Fibroblast of pulmonary artery (primary cell): ENCODE measurements at places on chromosomes 16 and 17.

DNA sequence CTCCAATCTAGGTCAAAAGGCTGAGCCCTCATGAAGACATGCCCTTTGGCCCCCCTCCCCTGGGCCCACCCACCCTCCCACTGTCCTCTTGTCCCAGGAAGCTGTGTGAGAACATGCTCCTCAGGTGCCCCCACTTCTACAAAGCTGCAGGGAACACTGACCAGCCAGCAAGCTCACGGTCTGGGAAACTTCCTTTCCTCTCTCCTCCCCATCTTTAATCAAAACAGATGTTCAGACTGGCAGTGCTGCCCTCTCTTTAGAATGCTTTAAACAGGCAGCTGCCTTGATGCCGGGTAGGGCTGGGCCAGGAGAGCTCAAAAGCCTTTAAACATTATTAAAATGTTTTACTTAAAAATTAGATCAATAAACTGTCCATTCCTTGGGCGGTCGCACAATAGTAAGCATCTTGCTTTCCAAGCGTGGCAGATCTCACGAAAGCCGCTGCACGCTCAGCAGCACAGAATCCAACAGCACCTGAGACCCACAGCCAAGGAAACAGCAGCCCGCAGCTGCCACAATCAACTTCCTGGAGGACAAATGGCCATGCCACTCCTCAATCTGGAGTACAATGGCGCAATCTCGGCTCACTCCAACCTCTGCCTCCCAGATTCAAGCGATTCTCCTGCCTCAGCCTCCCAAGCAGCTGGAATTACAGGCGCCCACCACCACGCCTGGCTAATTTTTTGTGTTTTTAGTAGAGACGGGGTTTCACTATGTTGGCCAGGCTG lies 399.2 kb downstream of the SLC39A11 start:
- no peak for DNase-seq

GRCh38 chr16:65532258-65532657 lies 410.4 kb upstream of the CDH11 start:
- DNase-seq: no peak

DNA sequence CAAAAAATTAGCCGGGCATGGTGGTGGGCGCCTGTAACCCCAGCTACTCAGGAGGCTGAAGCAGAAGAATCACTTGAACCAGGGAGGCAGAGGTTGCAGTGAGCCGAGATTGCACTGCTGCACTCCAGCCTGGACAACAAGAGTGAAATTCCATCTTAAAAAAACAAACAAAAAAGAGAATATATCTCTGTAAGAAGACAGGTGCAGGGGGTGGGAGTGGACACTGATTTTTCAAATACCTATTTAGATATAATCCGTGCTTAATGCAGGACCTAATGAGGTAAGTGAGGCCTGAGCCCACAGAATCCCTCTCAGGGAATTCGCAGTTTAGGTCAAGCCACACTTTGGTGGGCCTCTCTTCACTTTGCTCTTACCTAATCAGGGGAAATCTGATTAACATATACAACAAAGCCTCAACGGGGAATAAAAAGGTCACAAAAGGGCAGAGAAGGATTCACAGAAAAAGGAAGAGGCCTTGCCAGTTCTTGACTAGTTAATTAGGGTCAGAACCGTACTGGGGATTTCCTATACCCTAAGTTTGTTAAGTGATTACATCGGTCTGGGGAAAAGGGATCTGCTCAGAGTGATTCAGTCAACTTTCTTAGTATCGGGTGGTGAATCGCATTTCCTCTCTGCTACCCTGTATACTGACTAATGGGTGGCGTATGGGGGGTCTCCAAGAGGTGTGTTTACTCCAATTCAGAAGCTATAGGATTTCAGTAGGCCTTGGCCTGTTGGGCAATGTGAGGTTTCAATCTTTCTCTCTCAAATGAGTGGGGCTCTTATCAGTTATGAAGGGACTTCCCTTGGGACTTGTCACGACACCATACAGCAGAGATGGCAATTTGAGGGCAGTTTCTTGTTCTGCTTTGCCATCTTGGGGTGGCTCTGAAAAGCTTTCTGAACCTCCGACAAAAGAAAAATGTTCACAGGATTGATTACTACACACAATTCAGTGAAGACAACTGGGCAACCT lies 1.9 kb upstream of the NFAT5 start:
- peak; percentile 17 for DNase-seq

- DNase-seq: no peak
These were observed 80.8 kb downstream of the WDR59 start for GRCh38 chr16:74903901-74904678.

DNA sequence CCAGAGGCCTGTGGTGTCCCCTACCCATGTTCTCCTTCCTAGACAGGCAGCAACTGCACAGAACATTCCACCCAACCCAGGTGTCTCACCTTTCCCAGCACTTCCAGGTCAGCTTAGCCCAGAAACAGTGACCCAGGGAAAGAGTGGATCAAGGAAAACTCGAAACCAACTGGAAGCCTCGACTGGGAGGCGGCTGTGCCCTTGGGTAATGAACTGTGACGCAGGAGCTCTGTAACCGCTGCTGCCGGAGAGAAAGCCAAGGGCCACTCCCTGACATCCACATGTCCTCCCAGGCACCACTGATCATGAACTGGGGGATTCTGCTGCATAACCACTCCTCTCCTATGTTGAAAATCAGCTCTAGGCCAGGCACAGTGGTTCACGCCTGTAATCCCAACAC lies 34.4 kb downstream of the WDR59 start:
- no peak for DNase-seq

DNA sequence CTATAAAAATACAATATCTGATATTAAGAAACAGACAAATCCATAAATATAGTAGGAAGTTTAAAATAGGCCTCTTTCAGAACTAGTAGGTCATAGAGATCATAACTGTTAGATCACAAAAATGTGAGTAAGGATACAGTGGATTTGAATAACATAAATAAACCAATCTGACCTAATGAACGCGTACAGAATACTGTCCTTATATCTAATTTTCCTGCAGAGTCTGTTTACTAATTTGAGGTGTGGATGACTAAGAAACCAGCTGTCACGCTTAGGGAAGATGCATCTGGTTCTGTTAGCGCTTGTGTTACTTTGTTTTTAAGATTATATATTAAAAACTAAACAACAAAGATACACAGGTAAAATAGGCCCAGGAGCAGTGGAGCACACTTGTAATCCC lies 14.8 kb downstream of the CPD start:
- no peak for DNase-seq

DNA sequence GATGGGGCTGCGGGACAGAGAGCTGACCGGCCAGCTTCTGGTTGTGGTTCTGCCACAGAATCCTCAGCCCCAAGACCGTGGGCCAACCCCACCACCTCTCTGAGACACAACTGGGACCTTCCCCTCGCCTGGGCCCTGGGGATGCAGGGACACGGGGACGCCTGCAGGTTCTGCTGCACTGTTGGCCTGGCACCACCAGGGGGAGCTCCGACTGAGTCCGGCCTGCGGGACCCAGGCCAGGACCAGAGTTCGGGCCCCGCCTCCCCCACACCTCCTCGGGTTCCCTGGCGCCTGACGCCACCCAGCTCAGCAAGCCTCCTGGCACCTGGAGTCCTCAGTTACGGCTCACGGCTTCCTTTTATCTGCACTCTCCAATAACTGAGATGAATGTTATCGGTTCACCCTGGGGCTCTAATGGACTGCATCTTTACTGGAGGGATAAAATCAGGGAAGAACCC lies 27.3 kb downstream of the TBC1D16 start:
- peak; percentile 57 for DNase-seq

DNA sequence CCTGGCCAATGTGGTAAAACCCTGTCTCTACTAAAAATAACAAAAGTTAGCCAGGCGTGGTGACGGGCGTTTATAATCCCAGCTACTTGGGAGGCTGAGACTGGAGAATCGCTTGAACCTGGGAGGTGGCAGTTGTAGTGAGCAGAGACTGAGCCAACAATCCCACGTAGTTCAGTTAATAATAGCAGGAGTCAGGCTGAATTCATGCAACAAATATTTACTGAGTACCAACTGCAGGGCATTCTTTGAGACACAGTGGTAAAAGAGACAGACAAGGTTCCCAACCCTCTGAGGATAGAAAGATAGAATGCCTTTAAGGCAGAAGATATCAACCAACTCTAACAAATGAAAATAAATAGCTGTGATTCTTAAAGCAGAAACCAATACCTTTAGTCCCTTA lies 39.1 kb downstream of the SPOP start:
- DNase-seq: no peak

GRCh38 chr16:85605912-85606841 lies 6.9 kb upstream of the GSE1 start:
- no peak for DNase-seq

GRCh38 chr16:56869513-56870275 lies 4.7 kb downstream of the SLC12A3 start:
- DNase-seq: peak; percentile 18

DNA sequence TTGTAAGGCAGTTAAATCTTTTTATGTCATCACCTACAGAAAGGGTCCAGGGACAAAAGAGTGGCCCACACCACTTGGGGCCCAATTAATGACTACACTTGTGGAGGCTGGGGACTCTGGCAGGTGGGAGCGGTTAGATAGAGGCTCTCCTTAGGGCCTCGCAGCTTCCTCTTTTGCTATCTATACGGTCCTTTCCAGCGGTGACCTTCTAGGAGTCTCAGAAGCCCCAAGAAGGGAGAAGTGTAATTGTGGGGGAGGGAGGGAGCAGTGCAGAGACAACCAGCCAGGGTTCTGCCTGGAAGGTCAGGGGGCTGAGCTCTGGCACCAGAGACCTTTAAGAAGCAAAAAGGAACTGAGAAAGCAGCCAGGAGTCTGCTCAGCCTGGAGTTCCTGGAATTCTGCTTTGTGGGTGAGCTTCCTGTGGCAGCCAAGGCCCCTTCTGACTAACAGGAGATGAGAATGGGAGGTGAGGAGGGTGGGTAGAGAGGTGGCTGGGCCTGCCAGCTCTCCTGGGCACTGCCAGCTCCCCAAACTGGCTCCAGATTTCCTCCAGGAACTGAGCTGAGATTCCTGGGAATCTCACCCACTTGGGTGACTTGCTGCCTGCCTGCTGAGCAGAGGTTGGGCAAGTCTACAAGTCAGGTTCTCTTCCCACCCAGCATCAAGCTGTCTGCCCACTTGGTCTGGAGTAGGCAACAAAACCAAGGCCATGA lies 16.3 kb upstream of the MAP3K14 start:
- DNase-seq: no peak

GRCh38 chr16:57838161-57838560 lies 35.9 kb upstream of the KIFC3 start:
- no peak for DNase-seq

GRCh38 chr17:44916781-44917241 lies 1.5 kb upstream of the GFAP start:
- peak; percentile 50 for DNase-seq

- peak; percentile 67 for DNase-seq
These were observed 12.8 kb upstream of the PRR14 start for GRCh38 chr16:30637944-30638343.

DNA sequence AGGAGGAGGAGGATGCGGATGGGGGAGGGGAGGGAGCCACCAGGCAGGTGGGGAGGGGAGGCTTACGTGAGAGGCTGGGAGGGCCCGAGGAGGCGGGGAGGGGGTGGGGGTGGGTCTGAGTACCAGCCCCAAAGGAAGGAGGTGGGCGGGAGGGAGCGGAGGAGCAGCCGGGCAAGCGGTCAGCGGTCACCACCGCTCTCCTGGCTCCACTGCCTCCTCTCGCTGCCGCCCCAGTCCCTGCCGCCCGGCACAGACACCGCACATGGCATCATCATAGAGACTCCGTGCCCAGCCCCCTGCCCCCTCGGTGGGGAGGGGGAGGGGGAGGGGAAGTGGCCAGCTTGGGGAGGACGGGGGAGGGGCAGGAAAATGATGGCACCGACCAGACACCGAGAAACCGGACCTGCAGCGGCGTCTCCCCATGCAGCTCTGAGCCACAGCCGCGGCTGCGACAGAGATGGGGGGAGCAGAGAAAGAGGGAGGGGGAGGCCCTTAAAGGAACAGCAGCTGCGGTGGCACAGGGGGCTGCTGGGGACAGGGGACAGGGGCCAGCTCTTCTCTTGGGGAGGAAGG lies at the start of gene TLCD3B:
Gene TLCD3B (minus strand): TSS at position 431 of the 573 bp plus-strand sequence. CDS start 744 bp downstream, outside the sequence.
- no peak for DNase-seq

DNA sequence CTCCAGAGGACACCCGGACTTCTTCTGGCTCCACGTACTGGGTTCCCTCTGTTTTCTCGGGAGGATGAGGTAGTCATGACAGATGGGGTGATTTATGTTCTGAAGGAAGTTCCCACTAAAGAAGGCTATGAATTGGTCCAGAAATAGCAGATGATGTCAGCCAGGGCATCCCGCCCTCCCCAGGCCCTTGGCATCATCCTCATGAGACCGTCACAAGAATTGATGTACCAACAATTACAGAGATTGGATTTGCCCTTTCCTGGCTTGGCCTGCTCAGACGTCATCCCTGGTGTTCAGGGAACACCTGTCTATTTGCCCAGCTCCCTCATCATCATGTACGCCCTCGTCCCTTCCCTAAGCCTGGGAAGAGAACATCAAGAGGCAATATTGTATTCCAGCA lies 102.8 kb upstream of the CCL1 start:
- no peak for DNase-seq

- no peak for DNase-seq
These were observed 87.8 kb downstream of the WNT3 start for GRCh38 chr17:46730679-46731078.

DNA sequence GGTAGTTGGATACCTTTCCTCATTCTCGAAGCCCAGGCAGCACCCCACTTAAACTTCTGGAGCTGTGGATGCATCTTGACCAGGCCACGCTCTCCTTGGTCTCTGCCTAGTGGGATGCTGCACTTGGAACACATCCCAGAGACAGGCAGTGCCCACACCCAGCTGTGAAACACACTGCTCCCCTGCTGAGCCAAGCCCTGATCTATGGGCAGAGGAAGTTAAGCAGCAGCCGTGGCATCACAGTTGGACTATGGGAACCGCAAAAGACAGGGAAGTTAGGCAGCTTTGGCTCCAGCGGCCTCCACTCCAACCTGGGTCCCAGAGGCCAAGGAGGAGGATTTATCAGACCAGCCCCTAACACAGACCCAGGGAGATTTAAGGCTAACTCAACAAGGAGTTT lies 284.8 kb upstream of the CCL2 start:
- DNase-seq: no peak

- DNase-seq: no peak
These were observed 52.9 kb downstream of the SNX11 start for GRCh38 chr17:48160177-48161081.

DNA sequence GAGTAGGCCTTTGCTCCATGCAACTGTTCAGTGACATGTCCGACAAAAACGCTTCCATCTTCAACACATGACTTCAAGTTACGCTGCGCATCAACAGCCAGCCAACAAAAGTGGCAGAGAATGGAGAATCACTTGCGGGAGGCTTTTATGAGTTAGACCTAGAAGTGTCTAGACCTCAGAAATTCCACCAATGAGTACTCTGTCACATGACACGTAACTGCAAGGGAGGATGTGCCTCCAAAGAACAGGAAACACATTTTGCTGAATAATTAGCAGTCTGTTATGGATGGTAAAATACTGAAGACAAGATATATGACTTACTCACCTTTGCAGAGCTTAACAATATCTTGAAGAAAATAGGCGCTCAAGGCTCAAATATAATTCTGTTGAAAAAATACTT lies 62.1 kb downstream of the MYO1D start:
- DNase-seq: no peak

DNA sequence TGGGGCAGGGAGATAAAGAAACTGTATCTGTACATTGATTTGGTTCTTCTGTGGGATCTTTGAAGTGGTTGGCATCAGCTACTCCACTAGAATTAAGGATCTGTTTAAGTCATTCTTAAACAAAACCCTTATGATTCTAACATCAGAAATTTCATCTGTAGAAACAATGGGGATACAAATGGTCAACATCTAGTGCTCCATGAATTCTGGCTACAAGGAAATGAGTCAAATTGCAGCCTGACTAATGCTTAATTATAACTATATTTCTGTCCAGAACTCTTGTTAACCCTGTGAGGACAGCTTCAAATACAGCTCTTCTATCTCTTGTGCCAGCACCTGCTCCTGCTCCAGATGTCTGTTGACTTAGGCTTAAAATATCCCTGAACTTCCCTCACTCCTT lies 13.9 kb upstream of the GINS3 start:
- DNase-seq: no peak
